ENCODE measurements at places on chromosomes 5 and 9.

DNA sequence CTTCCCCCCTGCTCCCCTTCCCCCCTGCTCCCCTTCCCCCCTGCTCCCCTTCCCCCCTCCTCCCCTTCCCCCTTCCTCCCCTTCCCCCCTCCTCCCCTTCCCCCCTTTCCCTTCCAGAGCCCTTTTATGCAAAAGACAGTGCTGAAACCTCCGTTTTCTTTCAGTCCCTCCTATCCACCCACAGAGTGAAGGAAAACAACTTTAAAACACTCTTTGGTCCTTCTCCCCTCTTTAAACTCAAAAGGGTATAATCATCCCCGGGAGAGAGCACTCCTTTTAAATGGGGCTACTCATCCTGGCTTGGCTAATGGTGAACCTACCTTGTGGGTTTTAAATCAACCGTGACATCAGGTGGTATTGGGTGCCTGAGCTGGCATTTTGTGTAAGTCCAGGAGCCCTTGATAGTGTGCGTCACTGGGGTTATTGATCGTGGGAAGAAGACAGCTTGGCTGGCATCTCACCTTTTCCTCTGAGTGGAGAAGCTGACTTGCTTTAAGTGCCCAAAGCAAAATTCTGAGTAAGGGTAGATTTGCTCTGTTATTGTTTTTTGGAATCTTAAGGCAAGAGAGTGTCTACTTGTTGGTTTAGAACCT is 2.7 kb downstream of the LARP1 start:
- peak; percentile 27 for DNase-seq

DNA sequence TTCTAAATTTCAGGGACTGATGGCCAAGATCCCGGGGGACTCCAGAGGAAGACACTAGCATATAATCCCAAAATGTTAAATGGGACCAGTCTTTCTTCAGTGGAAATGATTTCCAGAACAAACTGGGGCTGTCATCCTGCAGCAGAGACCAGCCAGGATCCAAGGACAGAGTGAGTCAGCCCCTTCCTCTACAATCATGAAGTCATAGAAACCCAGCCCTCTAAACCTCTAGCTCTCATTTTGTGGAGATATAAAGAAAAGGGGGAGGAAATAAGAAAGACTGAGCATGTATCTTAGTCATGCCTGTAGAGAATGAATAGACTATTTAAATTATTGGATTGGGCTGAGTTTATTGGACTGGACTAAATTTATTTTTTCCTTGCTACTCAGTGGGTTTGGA is 318.3 kb downstream of the AGTPBP1 start:
- no peak for DNase-seq

- no peak for DNase-seq
These were observed 31.7 kb downstream of the IL33 start for GRCh38 chr9:6247266-6247665.

DNA sequence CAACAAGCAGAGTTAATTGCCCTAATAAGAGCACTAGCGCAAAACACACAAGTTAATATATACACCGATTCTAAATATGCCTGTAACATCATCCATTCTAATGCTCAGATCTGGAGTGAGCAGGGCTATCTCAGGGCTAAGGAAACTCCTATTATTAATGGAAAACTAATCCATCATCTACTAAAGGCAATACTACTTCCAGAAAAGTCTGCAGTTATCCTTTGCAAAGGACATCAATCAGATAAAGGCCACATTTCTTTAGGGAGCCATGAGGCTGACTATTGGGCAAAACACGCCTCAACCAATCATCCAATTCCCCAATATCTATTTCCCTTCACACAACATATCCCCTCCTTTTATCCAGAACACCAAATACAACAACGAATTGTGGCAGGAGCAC is 1032.3 kb upstream of the NUDT12 start:
- no peak for DNase-seq

DNA sequence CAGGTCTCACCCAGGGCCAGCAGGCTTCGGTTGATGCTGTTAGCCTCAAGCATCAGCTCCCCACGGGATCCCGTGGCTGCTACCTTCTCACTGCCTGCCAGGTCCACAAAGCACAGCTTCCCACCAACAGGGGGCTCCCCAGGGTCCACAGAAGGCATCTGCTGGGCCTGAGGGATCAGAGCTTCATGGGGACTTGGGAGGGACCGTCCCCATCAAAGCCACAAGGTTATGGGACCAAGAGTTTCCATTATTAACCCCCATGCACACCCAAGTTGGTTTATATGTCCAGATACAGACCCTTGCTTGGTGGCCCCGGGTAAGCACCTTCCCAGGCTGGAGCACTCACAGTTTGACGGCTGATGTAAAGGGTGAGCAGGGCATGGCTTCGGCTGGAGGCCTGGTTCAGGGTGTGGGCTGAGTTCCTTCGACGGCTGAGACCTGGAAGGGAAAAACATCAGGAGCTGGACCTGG is 3.0 kb downstream of the KIF12 start:
- no peak for DNase-seq

DNA sequence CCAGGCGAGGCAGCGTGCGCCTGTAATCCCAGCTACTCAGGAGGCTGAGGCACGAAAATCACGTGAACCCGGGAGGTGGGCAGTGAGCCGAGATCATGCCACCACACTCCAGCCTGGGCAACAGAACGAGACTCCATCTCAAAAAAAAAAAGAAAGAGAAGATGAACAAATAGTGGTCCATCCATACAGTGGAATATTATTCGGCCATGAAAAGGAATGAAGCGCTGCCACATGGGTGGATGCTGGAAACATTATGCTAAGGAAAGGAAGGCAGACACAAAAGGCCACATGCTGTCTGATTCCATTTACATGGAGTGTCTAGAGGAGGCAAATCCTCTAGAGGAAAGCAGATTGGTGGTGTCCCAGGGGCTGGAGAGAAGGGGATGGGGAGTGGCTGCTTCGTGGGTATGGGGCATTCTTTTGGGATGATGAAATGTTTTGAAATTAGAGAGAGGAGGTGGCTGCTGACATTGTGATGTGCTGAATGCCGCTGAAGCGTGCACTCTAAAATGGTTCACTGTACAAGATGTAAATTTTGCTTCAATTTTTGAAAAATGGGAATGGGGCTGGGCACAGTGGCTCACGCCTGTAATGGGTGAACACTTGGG is 17.0 kb downstream of the PLPP7 start:
- DNase-seq = no peak

DNA sequence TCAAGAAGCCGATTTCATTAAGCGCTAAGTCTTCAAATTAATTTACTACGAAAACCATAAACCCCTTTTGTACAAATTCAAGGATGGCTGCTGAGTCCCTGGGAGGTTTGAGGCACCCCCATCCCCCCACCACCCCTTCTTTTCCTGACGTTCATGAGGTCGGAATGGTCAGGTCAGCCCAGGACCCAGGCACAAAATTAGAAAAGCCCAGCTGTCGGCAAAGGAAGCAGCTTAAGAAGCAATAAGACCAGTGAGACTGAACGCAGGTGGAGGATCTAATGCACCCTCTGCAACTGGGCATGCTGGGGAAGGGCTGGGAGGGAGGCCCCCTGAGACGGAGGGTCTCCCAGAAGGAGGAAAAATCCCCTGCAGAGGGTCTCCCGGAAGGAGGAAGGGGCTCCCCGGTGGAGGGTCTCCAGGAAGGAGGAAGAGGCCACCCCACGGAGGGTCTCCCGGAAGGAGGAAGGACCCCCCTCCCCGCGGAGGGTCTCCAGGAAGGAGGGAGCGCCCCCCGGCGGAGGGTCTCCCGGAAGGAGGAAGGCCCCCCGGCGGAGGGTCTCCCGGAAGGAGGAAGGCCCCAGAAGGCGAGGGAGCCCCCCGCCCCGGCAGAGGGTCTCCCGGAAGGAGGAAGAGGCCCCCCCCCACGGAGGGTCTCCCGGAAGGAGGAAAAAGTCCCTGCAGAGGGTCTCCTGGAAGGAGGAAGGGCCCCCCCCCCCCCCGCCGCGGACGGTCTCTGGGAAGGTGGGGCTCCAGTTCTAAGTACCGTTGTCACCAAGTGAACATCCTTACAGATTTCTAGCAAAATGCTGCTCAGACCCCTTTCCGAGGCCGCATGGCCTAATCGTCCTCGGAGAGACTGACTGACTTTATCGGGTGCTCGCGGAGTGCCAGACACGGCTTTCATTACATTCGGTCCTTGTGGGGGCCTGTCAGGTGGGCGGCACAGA is 74.4 kb upstream of the FCN1 start:
- no peak for DNase-seq
